ENCODE measurements at places on chromosomes 4 and X.

- DNase-seq: peak; percentile 42
These were observed 920 bp downstream of the SETD7 start for GRCh38 chr4:139554893-139555704.

- no peak for DNase-seq
These were observed 69.4 kb downstream of the CLCN5 start for GRCh38 chrX:49991758-49992157.

DNA sequence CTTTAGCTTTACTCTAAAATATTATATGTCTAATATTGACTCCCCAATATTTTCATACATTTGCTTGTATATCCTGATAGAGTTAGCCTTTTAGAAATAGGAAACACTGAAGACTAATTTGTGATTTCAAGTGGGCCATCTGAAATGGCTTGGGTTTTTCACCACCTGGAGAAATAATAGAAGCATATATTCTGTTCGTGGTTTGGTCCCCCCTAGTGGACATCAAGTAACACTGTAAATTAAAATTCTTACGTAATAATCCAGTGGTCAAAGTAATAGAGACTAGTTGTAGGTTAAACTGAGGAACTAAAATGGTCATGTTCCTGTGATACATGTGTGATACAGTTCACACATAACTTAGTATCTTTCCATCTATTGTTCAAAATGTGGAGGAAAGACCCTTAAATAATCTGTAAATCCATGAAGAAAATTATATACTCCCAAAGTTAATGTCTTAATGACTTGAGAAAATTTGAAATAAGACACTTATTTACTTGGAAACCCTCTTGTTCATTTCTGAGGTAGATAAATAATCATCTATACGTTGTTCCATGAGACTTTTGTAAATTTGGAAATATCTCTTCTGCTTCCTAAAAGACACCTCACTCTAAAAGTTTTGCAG, 79.8 kb upstream of the SMARCAD1 start:
- no peak for DNase-seq

GRCh38 chrX:119423631-119424030, 24.5 kb downstream of the SLC25A43 start:
- DNase-seq: no peak

GRCh38 chr4:17811078-17811603, 362 bp downstream of the NCAPG start:
- DNase-seq: no peak

- no peak for DNase-seq
These were observed 297.3 kb downstream of the GUCY2F start for GRCh38 chrX:109184506-109185139.

DNA sequence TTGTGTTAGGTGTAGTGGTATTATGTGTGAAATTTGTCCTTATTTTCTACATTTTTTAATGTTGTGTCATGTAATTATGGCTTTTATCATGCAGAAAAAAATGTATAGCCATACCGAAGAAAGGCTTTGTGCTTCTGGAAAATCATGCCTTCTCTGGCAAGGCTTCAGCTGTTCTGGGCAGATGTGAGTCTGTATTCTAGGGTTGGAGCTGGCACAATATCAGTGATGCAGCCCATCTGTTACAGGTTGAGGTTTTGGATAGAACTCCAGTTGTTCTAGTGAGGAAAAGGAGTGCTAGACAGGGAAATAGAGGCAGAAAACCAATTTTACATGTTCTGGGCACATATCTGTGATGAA, 44.8 kb upstream of the PRSS12 start:
- no peak for DNase-seq

All from stimulated activated CD8-positive, alpha-beta memory T cell treated with anti-CD3 and anti-CD28 coated beads, Interleukin-4, amount 100 ng/mL, for 1 hour (primary cell).